ENCODE measurements at places on chromosomes 1 and 21.

GRCh38 chr21:45381036-45381787 is 23.8 kb upstream of the COL18A1 start:
- DNase-seq, result no peak

DNA sequence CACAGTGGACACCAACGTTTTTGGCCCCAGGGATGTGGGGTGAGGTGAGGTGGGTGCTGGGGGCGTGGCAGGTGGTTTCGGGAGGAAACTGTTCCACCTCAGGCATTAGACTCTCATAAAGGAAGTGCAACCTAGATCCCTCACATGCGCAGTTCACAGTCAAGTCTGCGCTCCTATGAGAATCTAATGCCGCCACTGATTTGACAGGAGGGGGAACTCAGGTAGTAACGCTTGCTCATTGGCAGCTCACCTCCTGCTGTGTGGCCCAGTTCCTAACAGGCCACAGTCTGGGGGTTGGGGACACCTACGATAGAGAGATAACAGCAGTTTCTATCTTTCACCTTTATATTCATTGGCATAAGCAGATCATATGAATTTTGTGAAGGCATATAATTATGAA is 347.1 kb downstream of the VAV3 start:
- no peak for DNase-seq

DNA sequence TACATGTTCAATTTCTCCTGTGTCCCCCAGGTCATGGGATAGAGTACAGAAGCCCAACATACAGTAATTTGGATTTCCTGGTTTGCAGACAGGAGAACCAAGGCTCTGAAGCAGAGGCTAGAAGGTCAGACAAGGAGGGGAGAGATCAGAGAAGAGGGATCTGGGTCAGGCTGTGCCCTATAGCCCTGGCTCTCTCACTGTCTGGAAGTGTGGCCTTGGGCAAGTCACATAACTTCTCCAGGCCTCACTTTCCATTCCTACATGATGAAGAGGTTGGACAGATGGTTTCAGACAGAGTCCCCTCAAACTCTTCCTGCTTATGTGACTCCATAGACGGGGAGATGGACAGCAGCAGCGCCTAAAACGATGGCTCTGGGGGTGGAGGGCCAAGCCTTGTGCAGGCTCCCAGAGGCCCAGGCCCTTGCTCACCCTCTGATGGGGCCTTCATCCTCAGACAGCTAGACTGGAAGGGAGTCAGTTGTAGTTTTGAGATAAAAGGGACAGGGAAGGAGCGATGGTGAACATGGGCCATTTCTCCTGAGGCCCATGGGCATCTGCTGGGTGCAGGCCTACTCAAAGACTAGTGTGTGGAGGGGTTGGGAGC is 2.9 kb downstream of the TRIM62 start:
- no peak for DNase-seq

DNA sequence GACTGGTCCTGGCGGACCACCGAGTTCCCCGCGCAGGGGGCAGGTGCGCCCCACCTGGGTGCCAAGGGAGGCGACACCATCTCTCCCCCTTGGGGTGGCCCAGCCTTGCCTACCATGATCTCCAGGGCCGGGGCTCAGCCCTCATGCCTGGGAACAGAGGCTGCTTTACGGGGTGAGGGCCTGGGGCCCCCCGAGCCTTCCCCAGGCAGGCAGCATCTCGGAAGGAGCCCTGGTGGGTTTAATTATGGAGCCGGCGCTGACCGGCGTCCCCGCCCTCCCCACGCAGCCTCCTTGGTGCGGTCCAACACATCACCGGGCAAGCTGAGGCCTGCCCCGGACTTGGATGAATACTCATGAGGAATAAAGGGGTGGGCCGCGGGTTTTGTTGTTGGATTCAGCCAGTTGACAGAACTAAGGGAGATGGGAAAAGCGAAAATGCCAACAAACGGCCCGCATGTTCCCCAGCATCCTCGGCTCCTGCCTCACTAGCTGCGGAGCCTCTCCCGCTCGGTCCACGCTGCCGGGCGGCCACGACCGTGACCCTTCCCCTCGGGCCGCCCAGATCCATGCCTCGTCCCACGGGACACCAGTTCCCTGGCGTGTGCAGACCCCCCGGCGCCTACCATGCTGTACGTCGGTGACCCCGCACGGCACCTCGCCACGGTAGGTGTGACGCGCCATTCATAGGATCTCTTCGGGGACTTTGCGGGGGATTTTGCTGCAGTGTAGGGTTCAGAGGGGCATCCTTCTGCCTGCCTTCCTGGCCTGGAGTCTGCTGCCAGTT is 38.2 kb downstream of the TP73 start:
- no peak for DNase-seq

DNA sequence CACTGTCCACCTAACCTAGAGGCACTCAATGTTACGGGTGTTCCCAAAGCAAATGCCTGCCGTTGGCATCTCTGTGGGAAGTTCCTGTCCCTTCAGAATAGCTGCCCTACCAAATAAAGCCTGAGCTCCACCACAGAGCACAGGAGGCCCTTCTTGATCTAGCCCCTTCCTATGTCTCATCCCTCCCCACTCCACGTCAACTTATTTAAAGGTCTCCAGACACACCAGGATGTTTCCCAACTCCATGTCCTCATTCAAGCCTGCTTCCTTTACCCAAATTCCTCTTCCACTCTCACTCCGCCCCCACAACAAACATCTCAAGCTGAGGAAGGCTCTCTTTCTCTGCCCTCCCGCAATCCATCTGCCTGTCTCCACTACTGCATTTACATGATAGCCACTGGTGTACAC is 87.7 kb downstream of the TGFBR3 start:
- DNase-seq, result no peak

GRCh38 chr1:42385283-42385682 is 4.7 kb downstream of the RIMKLA start:
- DNase-seq, result no peak

DNA sequence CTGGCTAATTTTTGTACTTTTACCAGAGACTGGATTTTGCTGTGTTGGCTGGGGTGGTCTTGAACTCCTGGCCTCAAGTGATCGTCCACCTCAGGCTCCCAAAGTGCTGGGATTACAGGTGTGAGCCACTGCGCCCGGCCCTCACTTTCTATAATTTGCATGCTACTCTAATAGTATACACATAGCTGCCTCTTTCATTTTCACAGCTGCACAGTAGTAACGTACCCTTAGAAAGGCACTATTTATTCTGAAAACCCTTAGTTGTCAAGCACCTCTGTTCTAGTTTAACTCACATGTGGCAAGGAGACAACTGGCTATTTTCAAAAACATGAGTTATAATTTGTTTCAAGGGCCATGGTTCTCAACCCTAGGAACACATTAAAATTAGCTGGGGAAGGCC is 17.2 kb downstream of the TPM3 start:
- no peak for DNase-seq

DNA sequence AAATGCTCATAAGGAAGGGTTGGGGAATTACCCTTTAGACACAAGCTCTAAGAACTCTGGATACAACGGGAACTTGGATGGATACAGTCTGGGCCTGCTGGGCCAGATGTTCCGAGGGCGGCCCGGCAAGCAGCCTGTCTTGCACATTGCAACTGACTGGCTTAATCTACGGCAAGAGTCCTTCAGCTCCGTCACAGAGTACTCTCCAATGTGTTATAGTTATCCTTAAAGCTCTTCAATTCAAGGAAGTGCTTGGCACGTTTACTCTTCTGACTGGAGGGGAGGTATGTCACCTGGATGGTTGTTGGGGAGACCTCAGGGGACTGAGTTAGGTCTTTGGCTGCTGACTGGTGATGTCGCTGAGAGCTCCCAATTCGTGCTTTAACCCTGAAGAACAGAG is 1.1 kb upstream of the CFAP141 start:
- DNase-seq, result no peak

GRCh38 chr1:13893409-13893821 is 193.4 kb downstream of the PRDM2 start:
- no peak for DNase-seq

DNA sequence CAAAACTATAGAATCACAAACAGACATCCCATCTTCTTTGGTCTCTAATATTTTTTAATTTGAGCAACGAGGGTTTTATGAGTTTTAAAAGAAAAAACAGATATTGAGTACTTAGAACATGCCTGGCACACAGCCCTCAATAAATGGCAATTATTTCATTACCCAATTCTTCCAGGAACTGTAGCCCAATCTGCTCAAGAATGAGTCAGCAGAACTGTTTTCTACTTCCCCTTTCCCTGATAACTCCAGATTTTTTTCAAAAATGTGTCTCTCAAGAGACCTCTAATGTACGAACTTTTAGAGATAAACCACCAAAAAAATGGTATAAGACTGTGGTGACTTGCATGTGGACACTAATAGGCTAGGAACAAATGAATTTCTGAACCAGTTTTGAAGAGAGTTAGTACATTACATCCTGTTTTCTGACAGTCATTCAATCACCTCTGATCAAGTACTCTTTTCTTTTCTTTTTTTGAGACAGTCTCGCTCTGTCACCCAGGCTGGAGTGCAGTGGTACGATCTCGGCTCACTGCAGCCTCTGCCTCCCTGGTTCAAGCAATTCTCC is 11.5 kb downstream of the ABL2 start:
- no peak for DNase-seq

GRCh38 chr1:9767964-9768668 is 55.6 kb downstream of the CLSTN1 start:
- peak; percentile 3 for DNase-seq

DNA sequence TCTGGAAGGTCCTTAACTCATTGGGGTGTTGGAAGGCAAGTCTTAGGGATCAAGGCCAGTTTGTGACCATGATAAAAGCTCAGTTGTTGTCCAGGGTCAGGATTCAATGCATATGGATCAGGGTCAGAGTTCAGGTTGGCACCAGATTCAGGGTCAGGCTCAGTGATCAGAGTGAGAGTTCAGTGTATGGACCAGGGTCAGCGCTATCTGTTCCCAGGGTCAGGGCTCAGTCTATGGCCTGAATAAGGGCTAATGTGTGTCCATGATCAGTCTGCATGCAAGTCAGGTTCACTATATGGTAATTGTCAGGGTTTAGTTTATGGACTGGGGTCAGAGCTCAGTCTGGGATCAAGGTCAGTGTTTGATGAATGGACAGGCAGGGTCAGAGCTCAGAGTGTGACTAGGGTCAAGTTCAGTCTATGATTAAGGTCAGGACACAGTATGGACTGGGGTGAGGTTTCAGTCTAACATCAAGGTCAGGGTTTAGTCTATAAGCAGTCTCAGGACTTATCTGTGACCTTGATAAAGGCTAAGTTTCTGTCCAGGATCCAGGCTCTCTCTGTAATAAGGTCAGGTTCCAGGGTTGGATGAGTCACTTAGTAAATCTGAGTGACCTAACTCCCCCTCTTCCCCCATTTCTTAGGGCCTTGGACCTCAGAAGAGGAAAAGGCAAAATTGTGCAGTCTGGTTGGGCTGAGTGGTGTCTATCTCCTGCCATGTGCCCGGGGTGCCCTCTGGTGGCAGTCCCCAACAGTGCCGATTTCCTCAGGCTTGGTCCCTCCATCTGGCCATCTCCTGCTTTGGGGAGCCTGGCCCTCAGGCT is 23.8 kb downstream of the KNCN start:
- peak; percentile 55 for DNase-seq

DNA sequence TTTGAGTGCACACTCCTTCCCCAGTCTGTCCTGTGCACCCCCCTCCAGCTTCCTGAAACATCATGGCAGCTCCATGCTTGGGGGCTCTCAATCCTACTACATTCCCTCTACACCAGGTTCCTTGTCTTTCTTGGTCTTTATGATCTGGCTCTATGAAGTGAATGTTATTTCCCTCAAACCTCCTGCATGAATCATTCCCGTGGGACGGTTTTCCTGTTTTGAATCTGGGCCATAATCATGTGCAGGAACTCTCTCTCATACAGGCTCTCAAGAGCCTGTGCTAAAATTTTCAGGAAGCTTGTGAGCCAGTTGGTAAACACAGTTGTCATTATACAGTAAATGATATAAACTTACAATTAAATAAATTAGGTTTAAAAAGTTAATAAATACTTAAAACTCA is 89.8 kb upstream of the KCNE2 start:
- no peak for DNase-seq

- no peak for DNase-seq
Observed at GRCh38 chr1:158119976-158120653, 60.6 kb upstream of the CD1D start.

DNA sequence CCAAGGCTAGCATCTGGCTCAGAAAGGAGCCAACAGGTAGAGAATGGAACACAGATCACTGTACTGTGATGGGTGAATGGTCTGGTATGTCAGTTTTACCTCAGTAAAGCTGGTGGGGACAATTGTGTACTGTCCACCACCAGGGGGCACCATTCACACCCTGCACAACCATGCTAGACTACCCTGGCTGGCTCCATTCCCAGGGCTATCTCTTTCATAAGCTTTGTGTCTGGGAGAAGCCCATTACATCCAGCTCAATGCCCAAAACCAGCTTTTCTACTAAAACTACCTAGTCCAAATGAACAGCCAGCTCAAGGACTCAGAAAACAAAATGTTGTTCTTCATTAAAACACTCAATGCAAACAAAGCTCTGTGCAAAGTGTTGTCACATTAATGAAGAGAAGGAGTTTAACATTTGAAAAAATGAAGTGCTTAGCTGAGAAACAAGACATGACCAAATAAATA is 62.0 kb upstream of the RASAL2 start:
- DNase-seq, result no peak

DNA sequence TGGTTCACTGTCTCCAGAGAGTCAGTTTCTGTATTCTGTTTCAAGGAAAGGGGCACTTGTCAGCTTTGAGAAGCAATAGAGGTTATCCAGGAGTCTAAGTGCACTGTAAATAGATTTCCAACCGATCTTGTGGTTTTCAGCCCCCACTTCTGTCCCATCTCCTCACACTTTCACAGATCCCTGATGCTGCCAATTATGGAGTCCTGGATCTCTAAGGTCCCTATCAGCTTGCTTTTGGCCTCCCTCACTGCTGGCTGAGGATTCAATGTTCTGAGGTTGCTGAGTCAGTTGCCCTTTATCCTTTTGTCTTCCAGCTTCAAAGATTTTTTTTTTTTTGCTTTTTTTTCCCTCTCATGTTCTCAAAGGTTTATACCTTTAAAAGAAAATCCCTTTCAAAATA is 98.4 kb downstream of the DIRAS3 start:
- no peak for DNase-seq

- no peak for DNase-seq
Observed at GRCh38 chr1:211735208-211736170, 60.1 kb upstream of the NEK2 start.

GRCh38 chr1:40397258-40397657 is 23.7 kb downstream of the SMAP2 start:
- DNase-seq, result no peak

- peak; percentile 79 for DNase-seq
Observed at GRCh38 chr1:156126630-156127534, 12.4 kb downstream of the LMNA start.

- DNase-seq, result no peak
Observed at GRCh38 chr1:85321237-85321964, 45.0 kb upstream of the BCL10 start.

Measured in effector CD4-positive, alpha-beta T cell (primary cell).